Stimulated activated CD4-positive, alpha-beta T cell treated with anti-CD3 and anti-CD28 coated beads, TNF-alpha, amount 100 ng/mL, for 1 hour (primary cell): ENCODE measurements at places on chromosomes 4 and X.

DNA sequence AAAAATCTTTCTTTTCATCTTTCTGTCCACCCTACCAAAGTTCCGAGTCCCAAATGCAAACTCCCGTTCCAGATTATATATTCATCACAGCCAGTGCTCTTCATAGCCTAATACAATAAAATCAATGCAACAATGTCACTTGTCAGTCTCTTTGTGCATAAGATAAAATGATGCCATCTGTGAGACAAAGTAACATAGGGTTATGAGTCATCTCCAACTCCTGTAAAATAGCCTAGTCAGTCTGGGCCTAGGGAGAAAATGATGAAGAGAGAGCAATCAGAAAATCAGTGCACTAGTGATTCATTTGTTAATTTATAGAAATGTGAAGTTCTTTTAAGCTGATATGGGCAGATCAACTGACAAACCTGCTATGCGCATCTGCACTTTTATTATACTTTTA is 689.1 kb upstream of the DIAPH2 start:
- no peak for DNase-seq

GRCh38 chrX:17967888-17968287 is 106.8 kb upstream of the RAI2 start:
- DNase-seq: no peak

- DNase-seq: no peak
These were observed 529.6 kb upstream of the IGFBP7 start for GRCh38 chr4:57639561-57640382.

DNA sequence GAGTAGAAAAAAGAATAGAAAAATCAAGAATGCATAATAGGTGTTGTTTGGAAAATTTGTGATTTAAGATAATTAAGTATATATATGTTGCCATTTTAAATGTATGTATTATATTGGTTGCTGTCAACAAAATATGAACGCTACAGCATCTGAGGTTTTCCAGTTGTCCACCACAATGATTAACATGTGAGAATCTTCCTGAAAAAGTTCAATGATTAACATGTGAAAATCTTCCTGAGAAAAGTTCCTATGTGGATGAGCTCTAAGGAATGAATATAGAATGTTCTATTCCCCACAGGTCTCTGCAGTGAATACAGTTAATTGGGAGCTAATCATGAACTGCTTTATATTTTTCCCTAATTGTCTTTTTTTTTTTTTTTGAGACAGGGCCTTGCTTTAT is 214.7 kb downstream of the CBR4 start:
- DNase-seq: no peak

DNA sequence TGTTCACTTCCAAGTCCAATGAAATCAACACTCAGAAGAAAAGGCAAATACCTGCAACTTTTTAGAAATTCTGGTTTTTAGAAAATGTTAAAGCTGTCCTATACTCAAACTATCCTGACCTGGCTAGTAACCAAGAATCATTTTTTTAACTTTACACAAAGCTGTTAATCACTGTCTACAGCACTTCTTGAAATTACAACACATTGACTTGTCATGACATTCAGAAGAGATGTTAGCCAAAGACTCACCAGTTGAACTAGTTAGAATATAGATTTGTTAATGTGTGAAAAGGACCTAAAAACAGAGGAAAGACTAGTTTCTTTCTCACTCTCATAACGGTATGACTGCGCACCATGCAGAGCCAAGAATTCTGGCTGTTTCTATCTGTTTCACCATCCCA is 98.8 kb downstream of the COX18 start:
- DNase-seq: no peak

DNA sequence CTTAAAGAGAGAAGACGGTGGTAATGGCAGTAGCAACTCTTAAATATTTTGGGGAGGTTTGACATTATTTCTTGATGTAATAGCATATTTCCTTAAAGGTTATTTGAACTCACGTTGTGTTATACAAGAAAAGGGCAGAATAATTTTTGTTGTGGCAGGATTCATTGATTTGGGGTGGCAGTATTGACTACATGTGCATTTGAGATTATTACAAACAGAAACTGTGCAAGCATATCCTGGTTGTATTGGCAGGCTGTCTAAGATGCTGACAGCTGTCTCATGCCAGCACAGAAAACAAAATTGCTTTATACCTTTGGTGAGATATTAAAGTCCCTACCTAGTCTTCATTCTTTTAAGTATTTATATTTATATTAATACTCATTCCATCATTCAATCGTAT is 300.7 kb upstream of the MAGEC2 start:
- DNase-seq: no peak

DNA sequence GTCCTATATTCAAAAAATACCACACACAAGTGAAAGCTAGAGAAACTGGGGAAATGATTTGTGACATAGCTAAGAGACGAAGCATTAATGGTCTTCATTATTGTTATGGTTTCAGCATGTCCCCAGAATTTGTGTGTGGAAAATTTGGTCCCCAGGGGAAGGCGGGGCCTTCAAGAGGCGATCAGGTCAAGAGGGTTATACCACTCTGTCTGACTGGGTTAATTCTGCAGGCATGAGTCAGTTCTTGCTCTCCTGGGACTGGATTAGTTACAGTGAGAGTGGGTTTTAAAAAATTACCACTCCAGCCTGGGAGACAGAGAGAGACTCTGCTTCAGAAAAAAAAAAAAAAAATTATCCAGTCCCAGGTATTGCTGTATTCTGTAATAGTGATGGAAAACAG is 2.1 kb upstream of the MTNR1A start:
- DNase-seq: no peak

DNA sequence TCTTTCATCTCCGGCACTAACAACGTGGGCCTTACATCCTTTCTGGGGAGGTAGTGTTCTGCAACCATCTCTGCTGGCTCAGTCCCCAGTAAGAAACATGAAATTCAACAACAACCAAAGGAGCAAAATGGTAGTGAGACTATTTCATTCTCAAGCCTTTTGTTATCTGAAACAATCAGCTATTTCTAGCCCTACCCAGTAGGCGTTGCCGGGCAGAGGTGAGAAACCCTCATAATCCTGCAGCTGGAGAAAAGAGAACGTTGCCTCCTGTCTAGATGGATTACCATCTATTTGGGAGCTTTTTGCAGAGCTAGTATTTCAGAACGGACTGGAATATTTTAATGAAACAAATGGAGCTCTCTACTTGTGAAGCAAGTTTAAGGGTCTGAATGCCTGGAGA is 66.4 kb upstream of the GPR174 start:
- no peak for DNase-seq

- DNase-seq: no peak
These were observed 18.0 kb downstream of the RUFY3 start for GRCh38 chr4:70739496-70740337.

- DNase-seq: no peak
These were observed 843.4 kb downstream of the FSTL5 start for GRCh38 chr4:161320377-161320776.

DNA sequence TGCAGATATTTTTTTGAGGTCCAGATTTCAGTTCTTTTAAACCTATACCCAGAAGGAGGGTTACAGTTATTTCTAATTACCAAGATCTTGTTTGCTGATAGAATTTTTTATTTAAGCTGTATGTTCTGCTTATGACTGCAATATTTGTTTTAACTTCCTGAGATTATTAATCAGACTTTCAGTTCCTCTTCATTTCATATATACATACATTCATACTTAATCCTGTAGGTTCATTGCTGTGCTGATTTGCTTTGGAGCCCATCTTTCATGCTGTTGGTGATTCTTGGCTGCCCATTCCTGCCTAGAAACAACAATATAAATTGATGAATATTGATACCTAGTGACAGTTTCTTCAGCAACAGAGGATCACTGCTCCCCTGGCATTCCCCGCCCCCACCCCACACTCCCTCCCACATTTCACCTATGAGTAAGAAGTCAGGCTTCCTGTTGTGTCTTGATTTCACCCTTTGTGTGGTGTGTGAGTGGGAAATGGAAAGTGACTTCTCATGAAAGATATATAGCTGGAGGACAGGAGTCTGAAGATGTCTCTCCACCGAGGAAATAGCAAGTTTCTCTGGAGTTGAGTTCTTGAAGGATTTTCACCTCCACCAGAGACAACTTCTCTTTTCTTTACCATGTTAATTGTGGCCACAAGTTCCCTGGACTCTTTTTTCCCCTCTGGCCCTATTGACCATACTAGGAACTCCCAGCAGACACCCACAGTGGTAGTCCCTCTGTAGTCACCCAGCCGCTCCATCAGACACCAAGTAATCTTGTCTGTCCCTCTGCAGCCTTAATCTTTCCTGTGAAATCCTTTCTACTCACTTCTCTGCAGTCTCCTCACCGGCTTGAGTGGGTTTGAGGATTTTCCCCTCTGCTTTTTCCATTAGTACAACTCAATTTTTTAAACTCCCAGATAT is 118.4 kb downstream of the ASB9 start:
- peak; percentile 21 for DNase-seq

DNA sequence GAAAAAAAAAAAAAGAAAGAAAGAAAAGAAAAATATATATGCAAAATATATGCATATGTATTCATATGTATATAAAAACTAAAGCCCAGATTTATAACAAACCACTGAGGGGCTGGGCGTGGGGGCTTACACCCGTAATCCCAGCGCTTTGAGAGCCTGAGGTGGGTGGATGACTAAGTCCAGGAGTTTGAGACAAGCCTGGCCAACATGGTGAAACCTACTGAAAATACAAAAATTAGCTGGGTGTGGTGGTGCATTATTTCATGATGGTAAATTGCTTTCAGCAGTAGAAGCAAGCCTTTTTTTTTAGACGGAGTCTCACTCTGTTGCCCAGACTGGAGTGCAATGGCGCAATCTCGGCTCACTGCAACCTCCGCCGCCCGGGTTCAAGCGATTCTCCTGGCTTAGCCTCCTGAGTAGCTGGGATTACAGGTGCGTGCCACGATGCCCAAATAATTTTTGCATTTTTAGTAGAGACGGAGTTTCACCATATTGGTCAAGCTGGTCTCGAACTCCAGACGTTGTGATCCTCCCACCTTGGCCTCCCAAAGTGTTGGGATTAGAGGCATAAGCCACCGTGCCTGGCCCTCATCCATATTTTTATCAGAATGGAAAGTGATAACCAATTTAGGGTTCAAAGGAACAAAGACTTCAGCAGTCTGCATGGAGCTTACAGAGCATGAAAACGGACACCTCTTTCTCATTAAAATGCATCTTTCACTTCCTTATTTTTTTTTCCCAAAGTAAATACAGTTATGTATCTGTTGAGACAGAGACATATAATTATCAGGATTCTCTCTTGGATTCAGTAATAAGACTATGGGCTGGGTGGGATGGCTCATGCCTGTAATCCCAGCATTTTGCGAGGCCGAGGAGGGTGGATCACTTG is 27.7 kb upstream of the MOB1B start:
- no peak for DNase-seq

GRCh38 chrX:39065051-39065871 is 264.0 kb downstream of the MID1IP1 start:
- DNase-seq: no peak

GRCh38 chr4:2436301-2436700 is 17.5 kb downstream of the CFAP99 start:
- DNase-seq: no peak

DNA sequence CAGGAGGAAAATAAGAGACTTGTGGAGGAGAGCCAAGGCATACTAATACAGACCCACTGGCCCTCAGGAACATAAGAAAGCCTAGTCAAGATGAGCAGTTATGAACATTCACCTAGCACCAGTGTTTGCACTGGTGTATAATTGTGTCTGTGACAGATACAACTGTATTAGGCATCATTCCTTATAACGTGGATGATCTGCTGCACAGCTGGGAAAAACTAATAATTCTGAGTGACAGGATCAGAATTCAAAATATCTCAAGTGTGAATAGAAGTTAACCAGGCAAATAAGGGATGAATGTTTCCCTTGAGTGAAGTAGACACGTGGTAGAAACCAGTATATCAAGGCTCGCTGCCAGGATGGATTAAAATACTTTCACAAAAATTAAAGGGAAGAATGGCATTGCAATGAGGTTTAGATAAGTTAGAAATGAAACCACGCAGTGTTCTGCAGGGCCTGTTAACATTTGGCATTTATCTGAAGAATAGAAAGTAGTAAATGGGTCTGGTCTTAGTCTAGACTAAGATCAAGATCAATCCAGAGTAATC is 325.9 kb downstream of the EPHA5 start:
- DNase-seq: no peak

GRCh38 chrX:39948582-39948981 is 149.2 kb downstream of the BCOR start:
- no peak for DNase-seq

- no peak for DNase-seq
These were observed 76.7 kb upstream of the ARHGAP24 start for GRCh38 chr4:85398276-85398675.

GRCh38 chr4:6478546-6479220 is 6.3 kb upstream of the PPP2R2C start:
- DNase-seq: no peak

DNA sequence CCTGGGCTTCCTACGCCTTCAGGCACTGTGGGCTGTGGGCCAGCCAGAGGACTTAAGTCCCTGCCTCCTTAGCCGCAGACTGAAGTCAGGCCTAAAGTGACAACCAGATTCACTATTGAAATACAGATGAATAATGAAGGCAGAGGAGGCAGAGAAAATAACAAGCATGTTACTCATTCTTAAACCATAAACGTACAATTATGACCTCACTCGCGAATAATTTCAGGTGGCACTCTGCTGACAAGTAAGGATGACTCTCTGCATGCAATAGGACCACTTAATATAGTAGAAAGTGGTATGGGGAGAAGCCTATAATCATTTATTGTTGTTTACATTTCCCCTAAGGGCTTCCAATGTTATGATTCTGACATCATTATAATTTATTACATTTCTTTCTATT is 409.2 kb upstream of the FGF13 start:
- no peak for DNase-seq

- DNase-seq: no peak
These were observed 866 bp upstream of the EMD start for GRCh38 chrX:154378059-154378798.

DNA sequence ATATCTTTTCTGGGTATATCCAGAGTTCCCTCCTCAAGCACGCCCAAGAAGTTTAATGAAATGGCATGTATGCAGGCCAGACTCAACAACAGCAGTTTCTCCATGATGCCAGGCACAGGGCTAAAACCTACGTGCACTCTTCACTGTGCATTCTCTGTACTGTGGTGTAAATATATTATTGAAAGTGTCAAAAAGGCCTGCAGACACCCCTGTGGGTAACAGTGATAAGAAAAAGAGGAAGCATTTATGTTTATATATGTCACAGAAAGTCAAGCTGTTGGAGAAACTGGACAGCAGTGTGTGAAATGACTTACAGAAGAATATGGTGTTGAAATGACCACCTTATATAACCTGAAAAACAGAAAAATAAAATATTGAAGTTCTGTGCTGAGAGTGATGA is 29.6 kb upstream of the DCAF8L1 start:
- DNase-seq: no peak
